ENCODE measurements at places on chromosomes 1 and 21. TPM values are rescaled to one million over a fixed set of nuclear protein-coding genes. Genes with fewer than 3 reads are reported as not detected.

TUFT1 gene
- 24.1 TPM for polyA plus RNA-seq

MAN1C1 gene
- 21.2 TPM for polyA plus RNA-seq

C1orf141 gene
- polyA plus RNA-seq, result 0.22 TPM

GRCh38 chr1:33982419-33982818 lies 118.5 kb downstream of the HMGB4 start:
- no peak for DNase-seq

DNA sequence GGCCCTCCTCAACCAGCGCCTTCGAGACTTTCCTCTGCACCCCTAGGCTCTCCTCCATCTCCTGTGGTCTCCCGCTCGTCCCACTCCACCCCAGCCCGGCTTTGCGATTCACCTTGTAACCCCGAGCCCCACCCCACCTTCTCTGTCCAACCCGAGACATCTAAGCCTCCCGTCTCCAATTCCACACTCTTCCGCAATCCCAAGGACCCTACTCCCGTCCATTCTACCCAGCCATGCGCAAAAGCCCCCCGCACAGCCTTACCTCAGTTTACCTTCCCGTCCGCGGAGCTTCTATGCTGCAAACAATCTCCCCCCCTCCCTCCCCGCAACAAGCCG lies 174 bp downstream of the SH3BP5L start:
- no peak for DNase-seq

DNA sequence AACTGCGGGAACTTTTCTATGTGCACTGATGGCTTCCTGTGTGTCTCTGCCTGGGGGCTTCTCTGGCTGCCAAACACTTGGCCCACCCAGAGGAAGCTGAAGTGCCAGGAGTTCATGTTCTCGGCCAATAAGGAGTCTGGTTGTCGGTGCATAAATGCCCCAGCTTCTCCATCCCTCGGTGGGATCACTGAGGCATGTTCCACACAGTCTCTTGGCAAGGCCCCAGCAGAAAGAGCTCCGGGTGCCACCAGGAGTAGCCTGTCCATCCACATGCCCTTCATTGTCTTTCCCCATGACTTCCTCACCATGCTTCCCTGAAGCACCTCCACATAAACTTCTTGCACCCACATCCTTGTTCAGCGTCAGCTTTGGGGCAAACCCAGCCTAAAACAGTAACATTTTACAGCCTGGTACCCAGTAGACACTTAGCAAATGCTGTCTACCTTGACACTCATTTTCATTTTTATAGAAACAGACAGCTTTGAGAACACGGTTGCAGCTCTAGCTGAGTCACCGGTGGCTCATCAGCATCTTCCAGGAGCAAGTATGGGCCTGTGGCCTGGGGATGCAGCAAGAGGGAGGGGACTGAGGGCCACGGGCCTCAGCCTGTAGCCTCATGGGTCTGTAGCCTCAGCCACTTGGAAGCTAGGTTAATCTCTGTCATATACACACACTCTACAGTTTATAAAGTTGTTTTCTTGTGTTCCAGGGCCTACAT lies 14.8 kb upstream of the CDCP2 start:
- DNase-seq, result no peak

GRCh38 chr1:67559222-67559700 lies 125.7 kb upstream of the GADD45A start:
- DNase-seq, result no peak

DNA sequence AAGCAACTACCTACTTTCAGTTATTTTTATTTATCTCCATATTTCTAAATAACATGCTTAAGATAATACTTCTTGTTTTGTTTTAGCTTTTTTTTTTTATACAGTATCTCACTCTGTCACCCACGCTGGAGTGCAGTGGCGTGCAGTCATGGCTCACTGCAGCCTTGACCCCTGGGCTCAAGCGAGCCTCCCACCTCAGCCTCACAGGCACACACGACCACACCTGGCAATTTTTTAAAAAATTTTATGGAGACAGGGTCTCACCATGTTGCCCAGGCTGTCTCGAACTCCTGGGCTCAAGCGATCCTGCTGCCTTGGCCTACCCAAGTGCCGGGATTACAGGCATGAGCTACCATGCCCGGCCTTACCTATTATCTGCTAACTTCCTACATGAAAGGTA lies 20.6 kb downstream of the TUT4 start:
- no peak for DNase-seq

- no peak for DNase-seq
Observed at GRCh38 chr21:26798856-26799751, 46.1 kb downstream of the ADAMTS1 start.

- DNase-seq, result no peak
Observed at GRCh38 chr1:224377676-224378006, 21.0 kb downstream of the CNIH4 start.

DNA sequence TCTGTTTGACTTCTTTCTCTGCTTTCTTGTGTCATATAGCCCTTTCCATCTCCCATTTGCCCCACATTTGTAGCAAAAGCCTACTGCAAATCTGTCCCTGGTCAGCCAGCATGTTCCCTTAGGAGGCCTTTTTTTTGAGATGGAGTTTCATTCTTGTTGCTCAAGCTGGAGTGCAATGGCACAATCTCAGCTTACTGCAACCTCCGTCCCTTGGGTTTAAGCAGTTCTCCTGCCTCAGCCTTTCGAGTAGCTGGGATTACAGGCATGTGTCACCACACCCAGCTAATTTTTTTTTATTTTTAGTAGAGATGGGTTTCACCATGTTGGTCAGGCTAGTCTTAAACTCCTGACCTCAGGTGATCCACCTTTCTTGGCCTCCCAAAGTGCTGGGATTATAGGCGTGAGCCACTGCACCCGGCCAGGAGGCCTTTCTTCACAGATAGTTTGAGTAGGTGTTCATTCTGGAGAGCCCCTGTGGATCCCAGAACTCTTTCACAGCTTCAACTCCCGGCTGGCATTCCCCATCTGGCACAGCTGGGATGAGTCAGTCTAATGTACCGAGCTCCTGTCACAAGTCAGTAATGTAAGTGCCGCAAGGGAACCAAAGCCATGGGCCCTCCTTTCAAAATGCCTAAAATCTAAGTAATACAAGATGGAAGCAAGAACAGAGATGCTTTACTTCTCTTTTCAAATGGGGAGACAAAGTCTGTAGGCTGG lies 9.4 kb upstream of the NHLH1 start:
- no peak for DNase-seq
